ENCODE measurements at places on chromosomes 3 and 15.

DNA sequence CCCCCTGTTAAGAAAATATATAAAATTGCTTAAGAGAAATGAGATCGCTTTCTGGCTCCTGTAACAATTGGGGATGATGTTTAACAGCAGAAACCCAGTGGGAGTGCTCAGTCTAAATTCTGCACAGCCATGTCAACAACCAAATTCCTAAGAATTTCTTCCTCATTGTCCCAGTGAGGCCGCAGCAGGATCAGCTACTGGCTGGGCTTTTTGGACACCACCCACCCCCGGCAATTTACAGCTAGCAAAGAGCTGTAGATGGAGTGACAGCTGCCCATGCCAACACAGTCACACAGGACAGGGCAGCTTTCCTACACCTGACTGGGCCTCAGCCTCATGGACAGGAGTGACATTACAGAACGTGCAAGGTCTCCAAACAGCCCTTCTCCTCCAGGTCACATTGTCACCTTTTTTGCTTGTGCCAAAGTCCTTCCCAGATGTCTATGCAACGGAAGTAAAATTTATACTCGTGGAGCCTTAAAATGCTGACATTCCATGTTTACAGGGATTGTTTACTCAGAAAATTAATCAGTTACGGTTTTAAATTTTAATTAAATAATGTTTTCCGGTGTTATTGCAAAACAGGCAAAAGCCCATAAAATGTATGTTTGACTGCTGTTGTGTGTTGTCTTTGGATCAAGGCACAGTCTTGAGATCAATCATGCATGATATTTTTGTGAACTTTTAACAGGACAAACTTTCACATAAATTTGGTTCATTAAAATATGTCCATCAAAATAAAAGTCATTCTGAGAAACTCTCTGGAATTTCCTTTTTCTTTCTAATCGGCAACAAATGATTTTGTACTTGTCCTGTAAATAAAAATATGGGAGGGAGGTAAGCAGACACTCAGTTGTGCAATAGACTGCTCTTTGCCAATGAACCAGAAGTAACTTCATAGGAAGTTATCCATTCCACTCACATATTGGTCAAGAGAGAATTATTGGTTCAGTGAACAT is 943.2 kb downstream of the MCTP2 start:
- peak; percentile 18 for DNase-seq

- DNase-seq = no peak
These were observed 109.5 kb upstream of the TMC3 start for GRCh38 chr15:81483496-81483895.

GRCh38 chr15:77416954-77417353 is 3.0 kb downstream of the PEAK1 start:
- DNase-seq = no peak

- DNase-seq = no peak
These were observed 83.1 kb upstream of the PLCL2 start for GRCh38 chr3:16801698-16802097.

GRCh38 chr3:49135499-49135898 is 2.6 kb upstream of the LAMB2 start:
- DNase-seq = no peak

GRCh38 chr3:125120379-125121122 is 64.8 kb upstream of the HEG1 start:
- no peak for DNase-seq

Data from kidney epithelial cell (primary cell).